ENCODE measurements at places on chromosomes 7 and 10.

GRCh38 chr10:95445837-95446486, 115.2 kb downstream of the SORBS1 start:
- DNase-seq, result no peak

GRCh38 chr7:41142904-41143473, 559.9 kb downstream of the INHBA start:
- no peak for DNase-seq

GRCh38 chr10:86253091-86254072, 113.2 kb downstream of the GRID1 start:
- DNase-seq, result no peak

GRCh38 chr10:110209454-110209925, 2.1 kb downstream of the MXI1 start:
- peak; percentile 29 for DNase-seq

DNA sequence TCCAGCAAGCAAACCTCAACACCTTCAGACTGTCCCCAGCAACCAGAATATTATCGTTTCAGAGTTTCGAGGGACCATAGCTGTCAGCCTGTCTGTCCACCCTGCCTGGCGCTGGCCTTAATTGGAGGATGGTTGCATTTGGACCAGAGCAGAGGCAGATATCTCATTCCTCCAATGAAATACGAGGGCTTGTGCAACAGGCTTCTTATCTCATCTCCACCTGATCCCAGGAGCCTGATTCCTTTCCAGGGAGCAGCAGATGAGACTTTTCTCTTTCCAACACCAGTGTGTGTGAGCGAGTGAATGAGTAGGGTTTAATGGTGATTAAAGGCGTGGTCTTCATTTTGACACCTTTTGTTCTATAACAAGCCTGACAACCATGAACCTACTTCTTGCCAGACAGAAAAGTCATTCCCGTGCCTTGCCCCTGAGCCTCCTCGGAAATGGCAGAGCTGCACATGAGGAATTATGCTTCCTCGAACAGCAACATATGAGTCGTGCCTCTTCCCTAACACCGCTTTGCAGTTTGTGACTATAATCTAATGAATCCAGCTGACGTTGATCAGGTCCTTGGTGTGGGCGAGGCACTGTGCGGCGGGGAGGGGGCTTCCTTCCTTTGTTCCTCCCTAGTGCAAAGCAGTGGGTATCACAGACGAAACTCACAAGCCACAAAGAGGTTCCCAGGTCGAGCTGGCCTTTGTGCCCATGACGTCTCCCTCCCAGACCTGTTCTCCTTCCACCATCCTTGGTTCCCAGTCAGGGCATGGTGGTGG, 147.4 kb downstream of the CUX1 start:
- no peak for DNase-seq

GRCh38 chr10:88541116-88541626, 41.9 kb downstream of the RNLS start:
- DNase-seq, result no peak

DNA sequence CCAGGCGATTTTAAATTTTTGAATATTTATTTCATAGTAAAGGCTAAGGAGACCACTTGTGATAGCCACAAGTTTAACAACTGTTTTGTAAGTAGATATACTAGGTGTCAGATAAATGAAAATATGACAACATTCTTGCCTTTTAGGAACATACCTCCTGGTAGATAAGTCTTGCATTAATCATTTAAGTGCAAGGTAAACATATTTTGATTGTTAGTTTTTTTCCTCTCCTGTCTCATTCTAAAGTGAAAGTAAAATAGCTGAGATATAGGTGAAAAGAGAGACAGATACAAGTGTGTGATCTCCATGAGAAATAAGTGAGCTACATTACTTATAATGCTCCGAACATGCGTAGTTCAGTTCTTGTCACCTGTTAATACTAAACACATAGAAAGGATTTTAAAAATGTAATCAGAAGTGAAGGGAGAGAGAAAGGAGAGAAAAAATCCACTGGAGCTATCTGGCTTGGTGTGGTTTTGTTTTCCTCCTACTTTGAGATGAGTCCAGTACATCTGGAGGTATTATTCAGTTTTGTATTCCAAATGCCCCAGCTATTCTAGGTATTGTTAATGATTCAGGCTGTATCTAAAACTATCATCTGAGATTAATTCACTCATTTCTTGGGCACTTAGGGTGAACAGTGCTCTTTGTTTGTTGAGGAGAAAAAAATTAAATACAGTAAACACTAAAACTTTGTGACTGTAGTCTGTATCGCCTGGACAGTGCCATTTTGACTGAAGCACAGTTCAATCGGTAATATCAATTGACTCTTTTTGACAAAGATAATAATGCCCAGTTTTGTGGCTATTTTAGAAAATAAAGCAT, 21.2 kb downstream of the GLCCI1 start:
- no peak for DNase-seq

Measured in NCI-H187 (cell line).